ENCODE measurements at places on chromosomes 7 and 10.

- no peak for DNase-seq
These were observed 17.3 kb downstream of the CYP51A1 start for GRCh38 chr7:92116949-92117348.

- no peak for DNase-seq
These were observed 100.0 kb upstream of the TRIM24 start for GRCh38 chr7:138359870-138360559.

- no peak for DNase-seq
These were observed 23.7 kb downstream of the BTBD16 start for GRCh38 chr10:122294511-122295450.

DNA sequence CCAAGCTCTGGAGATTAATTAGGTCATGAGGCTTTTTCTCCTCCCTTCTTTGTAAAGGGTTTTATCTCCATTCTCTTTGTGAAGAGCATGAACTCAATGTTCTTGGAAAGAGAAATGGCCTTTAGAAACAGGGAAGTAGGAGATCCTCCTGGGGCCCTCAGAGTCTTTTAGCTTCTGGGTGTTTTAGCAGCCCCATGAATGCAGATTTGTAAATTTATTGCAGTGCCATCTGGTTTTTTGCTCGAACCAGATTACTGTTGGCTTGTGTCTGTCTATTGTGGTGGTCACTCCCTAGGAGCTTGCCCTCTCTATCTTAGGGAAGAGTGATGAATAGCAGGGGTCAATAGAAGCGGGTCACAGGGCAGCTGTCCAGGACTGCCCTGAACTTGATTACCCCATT is 110.6 kb downstream of the BTRC start:
- no peak for DNase-seq

DNA sequence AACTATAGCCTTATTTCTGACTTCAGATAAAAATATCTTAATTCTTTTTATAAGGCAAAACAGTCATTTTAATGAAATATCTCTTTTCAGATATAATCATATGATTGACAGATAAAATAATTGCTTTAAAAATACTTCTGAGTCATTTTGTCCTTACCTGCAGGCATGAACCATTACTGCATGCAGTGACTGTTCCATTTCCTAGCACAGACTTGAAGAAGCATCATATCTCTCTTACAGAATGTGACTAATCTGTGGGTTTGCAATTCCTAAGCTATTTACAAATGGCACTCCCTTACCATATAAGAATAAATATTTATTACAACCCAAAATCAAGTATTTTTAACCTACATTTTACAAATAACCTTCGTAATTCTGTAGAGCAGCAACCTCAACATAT is 120.7 kb downstream of the SRPK2 start:
- no peak for DNase-seq

- DNase-seq, result no peak
These were observed 3.2 kb downstream of the ZNF853 start for GRCh38 chr7:6618621-6619020.

GRCh38 chr7:410395-410910 is 109.2 kb downstream of the PDGFA start:
- peak; percentile 8 for DNase-seq

- DNase-seq, result no peak
These were observed 13.8 kb upstream of the HOXA2 start for GRCh38 chr7:27116031-27116961.

GRCh38 chr10:45555795-45556194 is 116.8 kb downstream of the ZFAND4 start:
- DNase-seq, result no peak

GRCh38 chr10:118986815-118987790 is 42.4 kb upstream of the NANOS1 start:
- no peak for DNase-seq

DNA sequence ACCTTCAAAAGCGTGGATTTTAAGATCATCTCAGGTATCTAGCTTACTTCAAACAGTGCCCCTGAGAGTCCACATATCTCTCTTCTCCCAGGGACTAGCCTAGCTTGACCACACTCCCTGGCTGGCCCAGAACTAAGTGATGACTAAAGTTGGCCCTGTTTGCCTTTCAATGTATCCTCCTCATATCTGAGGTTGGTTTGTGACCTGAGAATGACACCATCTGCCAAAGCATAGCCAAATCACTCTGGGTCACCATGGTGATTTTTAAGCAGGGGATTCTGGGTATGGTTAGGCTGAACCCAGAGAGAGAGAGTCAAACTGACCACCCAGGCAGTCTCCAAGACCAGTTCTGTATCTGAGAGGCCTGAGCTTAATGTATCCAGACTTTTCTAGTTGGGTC is 16.2 kb downstream of the CNNM1 start:
- no peak for DNase-seq

GRCh38 chr7:21944616-21945453 is 864 bp downstream of the CDCA7L start:
- DNase-seq, result peak; percentile 79

DNA sequence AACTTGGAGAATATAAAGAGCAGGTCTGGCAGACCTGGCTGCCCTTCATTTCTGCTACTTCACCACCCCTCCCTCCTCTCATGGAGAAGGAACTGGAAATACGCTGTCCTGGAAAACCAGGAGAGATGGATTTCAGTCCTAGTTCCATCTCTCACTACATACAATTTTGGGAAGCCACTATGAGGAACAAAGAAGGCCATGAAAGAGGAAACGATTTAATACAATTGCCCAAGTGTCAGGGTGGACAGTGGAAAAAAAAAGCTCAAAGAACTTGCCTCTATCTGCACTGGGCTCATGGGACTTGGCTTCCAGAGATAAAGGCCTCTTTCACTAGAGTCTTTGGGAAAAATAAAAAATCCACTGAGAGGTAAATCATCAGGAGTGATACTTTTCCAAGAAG is 561.7 kb downstream of the KCNMA1 start:
- no peak for DNase-seq

All from WTC11 (cell line).